ENCODE measurements at places on chromosomes 7 and 10.

- no peak for DNase-seq
These were observed 72.0 kb downstream of the GRID1 start for GRCh38 chr10:86294346-86295265.

DNA sequence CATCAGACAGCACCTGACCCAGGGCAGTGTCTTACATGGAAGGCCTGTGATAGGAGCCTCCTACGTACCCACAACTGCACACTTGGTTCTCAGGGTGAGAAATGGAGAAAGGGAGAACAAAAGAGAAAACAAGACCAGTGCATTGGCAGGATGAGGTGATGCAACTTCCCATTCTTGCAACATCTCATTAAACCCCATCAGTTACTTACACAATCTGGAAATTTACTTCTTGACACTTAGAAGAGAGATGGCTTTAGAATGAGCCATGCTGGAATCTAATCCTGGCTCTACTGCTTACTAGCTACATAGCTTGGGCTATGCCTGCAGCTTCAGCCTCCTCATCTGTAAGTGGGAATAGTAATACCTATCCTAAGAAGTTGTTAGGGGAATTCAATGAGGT is 391.7 kb downstream of the KCNMA1 start:
- no peak for DNase-seq

DNA sequence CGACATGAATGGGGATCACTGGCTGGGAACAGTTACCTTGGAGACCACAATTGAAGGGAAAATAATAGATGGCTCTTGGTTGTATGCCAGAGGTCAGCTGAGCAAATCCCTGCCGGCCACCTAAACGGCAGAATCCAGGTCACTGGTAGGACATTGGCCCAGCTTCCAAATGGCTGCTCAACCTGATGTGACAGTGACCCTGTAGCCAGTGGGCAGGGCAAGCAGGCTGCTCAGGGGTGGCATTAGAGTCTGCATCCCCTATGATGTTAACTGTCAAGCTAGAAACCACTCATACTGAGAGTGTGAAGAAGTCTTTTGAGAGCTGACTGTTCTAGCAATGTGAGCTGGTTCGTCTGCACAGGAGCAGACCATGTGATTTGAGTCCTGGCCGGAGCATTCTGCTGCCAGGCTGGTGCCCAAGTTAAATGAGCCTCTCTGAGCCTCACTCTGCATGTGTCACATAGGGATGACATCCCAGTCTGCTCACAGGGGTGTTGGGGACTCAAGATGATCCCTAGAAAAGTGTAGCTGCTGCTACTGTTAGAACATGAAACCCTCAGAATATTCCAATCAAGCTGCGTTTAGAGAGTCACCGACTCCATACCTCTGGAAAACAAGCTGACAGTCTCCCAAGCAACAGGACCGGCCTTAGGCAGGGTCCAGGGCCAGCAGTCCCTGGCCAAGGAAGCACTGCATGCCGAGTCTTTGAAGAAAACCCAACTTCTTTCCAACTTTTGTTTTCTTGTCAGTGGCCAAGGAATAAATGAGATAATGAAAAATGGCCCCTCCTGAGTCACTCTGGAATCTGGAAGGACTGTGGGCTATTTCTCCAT is 69.7 kb downstream of the VWA2 start:
- no peak for DNase-seq

DNA sequence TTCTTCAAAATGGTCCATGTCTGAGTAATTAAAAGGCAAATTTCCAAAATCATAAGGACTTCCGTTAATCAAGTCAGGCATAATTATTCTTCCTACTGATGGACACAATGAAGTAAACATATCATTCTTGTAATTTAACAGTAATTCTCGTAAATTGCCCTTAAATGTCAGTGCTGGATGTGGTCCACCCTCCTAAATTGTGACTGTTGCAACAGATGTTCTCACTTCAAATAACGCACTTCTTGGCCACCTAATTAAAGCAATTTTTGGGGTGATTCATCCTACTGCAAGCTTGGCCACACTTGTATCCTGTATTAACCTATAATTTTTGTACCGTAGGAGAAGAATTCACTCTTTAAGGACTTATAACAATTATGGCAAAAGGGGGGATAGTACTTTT is 1.9 kb downstream of the COL1A2 start:
- DNase-seq = no peak
